ENCODE measurements at places on chromosomes 3 and 15. TPM values are rescaled to one million over a fixed set of nuclear protein-coding genes. Genes with fewer than 3 reads are reported as not detected.

Gene ZIC1
- total RNA-seq = not detected

Gene AADACL2
- total RNA-seq = not detected

Gene IL12A
- 2.3 TPM for total RNA-seq

Gene SPSB4
- not detected for total RNA-seq

Gene SIDT1
- not detected for total RNA-seq

Gene WDR49
- total RNA-seq = not detected

Gene CFAP92
- 0.27 TPM for total RNA-seq

Gene ANKDD1A
- total RNA-seq = 0.73 TPM

Data from mammary microvascular endothelial cell (primary cell).